Amniotic stem cell (primary cell): ENCODE measurements at places on chromosomes 12 and 14.

DNA sequence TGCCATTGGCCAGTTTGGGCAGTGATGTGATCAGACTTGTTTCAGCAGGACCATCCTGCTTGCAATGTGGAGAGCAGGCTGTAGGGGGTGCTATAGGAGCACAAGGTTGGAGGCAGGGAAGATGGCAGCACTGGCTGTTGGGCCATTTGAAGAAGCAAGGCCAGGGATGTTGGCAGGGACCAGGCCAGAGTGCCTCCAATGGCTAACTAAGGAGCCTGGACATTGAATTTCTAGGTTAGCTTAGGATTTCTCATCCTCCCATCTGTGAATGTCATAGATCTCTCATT, 23.5 kb downstream of the FGF23 start:
- no peak for DNase-seq

- no peak for DNase-seq
Measured at GRCh38 chr12:86158956-86159355, 97.2 kb downstream of the MGAT4C start.

- no peak for DNase-seq
Measured at GRCh38 chr12:32151552-32151951, 44.9 kb downstream of the BICD1 start.

- peak; percentile 43 for DNase-seq
Measured at GRCh38 chr12:51823875-51824565, 24.5 kb downstream of the FIGNL2 start.
